ENCODE measurements at places on chromosomes 3 and 15.
A peak's percentile ranks its signal among the peaks of the same experiment; 100 is the strongest.

GRCh38 chr15:98900356-98900755, 107.2 kb downstream of the PGPEP1L start:
- no peak for DNase-seq

DNA sequence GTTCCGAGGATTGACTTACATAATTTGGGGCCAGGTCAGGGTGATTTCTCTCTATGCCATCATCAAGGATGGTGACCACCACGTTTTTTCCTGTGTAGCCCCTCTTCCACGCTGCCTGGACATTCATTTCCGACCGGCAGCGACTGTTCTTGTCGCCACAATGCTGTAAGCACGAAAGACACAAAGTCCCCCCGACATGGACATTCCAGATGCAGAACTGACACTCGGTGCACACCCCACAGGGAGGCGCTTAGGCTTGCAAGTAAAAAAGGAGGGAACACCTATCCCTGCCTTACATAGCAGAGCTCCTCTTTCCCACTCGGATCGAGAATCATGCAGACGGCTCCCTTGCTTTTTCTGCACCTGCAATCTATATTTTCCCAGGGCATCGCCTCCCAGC, 58.2 kb downstream of the PCSK6 start:
- no peak for DNase-seq

GRCh38 chr3:190972840-190973270, 110.4 kb upstream of the GMNC start:
- no peak for DNase-seq

GRCh38 chr15:75639191-75639708, 774 bp downstream of the IMP3 start:
- DNase-seq = no peak

DNA sequence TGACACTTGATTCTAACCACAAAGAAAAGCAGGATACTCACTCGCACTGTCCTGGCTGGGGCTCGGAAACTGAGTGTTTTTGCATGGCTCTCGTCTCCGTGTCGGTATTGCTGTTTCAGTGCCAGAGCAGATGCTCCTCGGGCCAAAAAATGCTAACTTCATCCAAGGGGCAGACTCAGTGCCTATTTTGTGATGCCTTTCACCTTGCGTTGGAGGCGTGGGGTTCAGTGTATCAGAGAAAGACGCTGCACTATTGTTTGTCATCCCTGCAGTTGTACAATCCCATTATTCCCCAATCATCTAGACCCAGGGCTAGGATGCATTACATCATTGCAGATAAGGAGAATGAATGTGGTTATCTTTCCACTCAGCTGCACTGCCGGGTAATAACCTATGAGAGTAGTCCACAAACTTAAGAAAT, 1.4 kb downstream of the CACNA2D3 start:
- no peak for DNase-seq

GRCh38 chr3:146156095-146156494, 4.9 kb downstream of the PLOD2 start:
- DNase-seq = no peak

DNA sequence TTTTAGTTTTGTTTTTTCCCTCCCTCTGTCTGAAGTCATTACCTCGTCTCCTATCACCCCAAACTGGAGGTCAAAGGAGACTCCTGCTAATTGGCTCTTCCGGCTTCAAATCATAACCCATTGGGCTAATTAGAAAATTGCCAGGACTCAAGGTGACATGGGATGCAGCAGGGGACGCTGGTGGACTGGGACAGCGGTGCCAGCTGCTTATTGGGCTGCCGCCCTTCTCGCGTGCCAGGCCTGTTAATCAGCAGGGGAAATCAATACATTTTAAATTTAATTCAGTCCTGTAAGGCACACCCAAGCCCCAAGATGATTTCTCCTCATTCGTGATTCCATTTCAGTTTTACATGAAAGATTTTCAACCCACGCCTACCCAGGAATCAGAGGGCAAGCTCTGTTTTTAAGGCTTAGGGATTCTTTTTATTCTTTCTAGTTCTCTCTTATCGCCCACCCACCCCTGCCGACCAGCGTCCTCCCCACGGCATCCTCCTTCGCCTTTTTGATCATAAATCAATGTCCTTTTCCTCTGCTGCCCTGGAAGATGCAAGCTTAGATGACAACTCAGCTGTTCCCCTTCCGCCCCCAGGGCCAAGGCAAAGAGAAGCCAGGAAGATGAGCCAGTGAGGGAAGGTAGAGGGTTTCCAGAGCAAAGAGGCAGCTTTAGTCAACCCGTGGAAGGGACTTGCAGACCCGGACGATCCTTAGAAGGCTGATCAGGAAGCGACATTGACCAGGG, 329.6 kb downstream of the UACA start:
- no peak for DNase-seq

DNA sequence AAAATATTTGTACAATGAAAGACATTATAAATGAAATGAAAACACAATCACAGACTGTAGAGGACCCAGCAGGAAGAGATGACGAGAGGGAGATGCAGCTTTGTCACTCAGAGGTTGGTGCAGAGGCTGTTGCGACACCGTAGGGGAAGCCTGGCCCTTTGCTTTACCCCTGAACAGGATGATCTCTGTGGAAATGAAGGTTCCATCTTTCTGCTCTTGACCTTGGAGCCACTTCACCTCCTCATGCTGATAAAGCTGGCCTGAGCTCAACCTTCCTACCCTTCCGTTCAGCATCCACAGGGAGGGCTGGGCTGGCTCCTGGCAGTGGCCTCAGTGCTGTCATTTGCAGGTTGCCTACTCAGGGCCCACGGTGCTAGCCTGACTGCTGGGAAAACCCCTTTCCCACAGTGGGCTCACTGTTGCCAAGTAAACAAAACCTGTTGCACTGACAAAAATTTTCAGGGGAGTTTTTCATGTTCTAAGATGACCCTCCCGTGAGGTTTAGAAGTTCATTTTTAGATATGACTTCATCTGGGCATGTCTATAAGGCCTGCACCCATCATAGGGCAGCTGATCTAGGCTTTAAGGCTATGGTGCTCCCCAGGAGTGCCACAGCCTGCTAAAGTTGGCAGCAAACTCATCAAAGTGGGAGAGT, 3.0 kb upstream of the CD80 start:
- peak; percentile 81 for DNase-seq

DNA sequence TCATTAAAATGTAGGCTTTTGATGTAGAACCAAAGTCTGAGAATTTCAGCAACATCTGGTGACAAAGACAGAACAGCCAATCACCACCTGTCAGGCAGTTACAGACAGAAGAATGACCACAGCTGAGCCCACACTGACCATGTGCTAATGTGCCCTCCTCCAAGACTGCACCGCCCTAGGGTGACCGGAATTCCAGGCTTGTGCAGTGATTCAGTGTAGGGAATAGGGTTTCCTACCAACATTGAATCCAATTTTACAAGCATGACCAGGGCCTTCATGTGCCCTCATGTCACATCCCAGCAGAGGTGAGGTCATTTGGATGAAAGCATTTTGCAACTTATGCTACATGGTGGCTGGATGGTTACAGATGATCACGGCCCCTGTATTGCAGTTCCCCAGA, 412.5 kb downstream of the SOX2 start:
- DNase-seq = no peak

DNA sequence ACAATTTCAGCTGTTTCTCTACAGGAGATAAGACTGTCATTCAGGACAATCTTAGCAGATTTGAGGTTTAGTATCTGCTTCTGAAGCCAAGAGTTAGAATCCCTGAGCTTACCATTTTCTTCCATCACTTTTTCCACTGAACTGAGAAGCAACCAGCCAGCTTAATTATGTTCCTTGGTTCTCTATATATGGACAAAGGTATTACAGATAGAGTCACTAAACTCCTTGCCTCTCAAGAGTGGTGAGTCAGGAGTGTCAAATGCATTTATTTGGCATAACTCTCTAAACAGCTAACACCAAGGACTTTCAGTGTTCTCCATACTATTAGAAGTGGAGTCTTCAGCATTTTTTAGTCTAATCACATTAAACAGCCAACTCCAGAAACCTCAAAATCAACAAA, 239.3 kb downstream of the ALCAM start:
- DNase-seq = no peak

GRCh38 chr3:185216607-185216958, 37.3 kb downstream of the EHHADH start:
- DNase-seq = no peak

- DNase-seq = no peak
Measured at GRCh38 chr15:96089405-96090058, 241.0 kb upstream of the NR2F2 start.

GRCh38 chr3:196219970-196220311, 3.6 kb downstream of the SLC51A start:
- DNase-seq = no peak

GRCh38 chr15:69133862-69134519, 26.4 kb upstream of the GLCE start:
- no peak for DNase-seq

DNA sequence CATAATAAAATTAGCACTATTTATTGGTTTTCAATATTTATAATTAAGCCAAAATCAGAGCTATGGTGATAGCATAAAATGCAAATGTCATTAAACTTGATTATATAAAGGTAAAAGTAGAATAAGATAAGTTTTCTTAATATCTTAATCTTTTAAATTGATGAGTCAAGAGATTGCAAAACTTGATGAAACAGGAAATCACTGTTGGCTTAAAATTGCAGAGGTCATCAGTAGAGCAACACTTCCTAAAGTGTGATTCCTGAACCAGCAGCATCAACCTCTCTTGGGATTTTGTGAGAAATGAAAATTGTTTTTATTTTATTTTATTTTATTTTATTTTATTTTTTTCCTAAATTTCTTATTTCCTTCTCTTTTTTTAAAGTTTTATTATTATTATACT, 226.4 kb upstream of the CTDSPL start:
- no peak for DNase-seq

DNA sequence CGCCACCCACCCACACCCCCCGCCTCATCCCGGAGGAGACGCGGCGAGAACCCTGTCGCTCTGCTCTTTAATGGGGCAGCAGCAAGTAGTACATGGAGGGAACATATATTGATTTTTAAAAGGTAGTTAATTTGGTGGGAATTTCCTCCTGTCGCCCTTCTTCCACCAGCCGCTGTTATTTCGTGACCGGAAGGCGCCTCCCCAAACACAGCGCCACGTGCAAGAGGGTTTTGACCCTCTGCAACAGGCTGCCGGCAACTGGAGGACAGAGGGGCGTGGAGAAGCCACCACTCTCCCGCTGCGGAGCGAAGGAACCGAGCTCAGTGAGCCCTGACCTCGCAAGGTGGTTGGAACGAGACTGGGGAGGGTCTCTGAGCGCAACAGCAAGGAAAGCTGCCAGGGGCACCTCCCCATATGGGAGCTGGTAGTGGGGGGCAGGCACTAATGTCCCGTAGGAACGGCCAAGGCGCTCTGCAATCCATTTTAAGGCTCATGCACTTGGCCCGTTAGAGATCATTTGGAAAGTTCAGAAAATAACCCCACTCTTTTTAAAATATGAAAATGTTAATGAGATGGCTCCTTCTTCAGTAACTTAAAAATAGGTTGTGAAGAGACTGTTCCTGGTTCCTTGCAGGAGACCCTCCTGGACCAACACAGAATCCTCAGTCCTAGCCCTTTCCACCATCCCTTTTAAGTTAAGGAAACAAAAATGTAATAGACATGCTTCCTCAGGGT, 4.3 kb downstream of the ONECUT1 start:
- DNase-seq = no peak

DNA sequence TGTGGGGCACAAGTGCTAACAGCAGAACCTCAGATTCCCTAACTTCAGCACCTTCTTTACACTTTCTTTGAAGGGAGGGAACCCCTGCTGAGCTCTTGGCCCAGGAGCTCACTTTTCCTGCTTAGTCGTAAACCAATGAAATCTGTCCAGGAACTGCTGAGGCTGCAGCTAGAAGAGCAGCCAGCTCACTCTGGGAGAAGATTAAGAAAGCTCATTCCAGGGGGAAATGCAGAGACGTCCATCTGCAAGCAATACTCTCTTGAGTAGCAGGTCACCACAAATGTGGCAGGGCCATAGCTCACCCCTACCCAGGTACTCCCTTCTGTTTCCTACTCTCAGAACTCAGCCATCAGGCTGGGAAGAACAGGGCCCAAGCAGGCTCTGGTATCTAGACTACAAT, 103.3 kb downstream of the WDR76 start:
- DNase-seq = no peak

GRCh38 chr3:128702391-128702790, 23.6 kb upstream of the RAB7A start:
- no peak for DNase-seq

DNA sequence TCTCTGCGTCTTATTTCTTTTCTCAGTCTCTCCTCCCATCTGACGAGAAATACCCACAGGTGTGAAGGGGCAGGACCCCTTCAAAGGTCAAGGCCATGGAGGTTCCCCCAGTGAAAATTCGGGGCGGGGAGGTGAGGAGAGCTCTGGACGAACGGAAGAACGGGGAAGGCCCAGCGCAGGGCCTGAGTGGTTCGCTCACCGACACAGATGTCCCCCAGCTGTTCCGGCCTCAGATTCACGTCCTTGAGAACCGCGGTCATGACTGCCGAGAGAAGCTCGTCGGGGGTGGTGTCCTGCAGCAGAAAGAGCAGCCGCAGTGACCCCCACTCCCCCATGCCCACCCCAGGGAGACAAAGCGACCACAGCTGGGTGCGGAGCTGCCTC, 542 bp downstream of the ACAA1 start:
- DNase-seq = no peak

DNA sequence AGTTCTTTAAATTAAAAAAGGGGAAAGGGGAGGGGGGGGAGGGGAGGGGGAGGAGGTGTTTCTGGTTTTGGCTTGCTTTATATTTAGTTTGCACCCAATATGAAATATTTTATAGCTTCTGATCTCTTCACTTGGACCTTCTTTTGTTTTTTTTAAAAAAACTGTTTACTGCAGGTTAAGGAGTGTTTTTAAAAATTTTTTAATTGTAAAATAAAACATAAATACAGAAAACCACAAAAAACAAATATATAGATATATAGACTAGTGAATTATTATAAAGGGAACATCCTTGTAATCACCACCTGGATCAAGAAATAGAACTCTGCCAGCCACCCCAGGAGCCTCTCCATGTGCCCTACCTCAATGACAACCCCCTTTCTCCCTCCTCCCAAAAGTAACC, 861 bp upstream of the MYLK start:
- DNase-seq = no peak

DNA sequence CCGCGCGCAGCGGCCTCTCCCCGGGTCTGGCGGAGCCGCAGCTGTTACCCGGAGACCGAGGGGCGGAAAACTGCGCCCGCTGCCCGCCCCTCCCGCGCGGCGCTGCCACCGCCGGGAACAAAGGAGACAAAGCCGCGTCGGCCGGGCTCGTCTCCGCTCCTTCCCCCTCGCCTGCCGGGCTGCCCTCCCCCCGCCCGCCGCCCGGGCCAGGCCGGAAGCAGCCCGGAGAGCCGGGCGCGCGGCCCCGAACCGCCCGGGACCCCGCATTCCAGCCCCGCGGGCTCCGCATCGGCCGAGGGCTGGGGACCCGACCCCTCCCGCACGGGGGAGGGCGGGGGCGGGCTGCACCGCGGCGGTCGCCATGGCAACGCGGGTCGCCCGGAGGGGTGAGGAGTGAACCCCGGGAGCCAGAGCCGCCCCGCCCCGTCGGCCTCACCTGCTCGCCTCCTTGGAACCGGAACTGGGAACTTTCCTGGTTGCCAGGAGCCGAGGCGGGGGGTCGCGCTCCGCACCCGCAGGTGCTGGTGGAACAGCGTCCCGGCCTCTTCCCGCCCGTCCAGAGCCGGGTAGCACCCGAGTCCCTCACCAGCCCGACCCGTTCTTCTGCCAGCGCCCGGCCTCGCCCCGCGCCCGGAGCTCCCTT, 448 bp downstream of the PLXNB1 start:
- peak; percentile 16 for DNase-seq

- DNase-seq = no peak
Measured at GRCh38 chr3:9986230-9986725, 363 bp downstream of the EMC3 start.

GRCh38 chr3:151841801-151842200, 27.9 kb downstream of the AADAC start:
- DNase-seq = no peak

GRCh38 chr3:197038679-197039462, 9.3 kb upstream of the MELTF start:
- DNase-seq = no peak

Data from activated CD4-positive, alpha-beta T cell treated with anti-CD3 and anti-CD28 coated beads, Interleukin-2, amount 50 U/mL, for 16 hours (primary cell).